ENCODE measurements at places on chromosomes 11 and 22. TPM values are rescaled to one million over a fixed set of nuclear protein-coding genes. Genes with fewer than 3 reads are reported as not detected.

DNA sequence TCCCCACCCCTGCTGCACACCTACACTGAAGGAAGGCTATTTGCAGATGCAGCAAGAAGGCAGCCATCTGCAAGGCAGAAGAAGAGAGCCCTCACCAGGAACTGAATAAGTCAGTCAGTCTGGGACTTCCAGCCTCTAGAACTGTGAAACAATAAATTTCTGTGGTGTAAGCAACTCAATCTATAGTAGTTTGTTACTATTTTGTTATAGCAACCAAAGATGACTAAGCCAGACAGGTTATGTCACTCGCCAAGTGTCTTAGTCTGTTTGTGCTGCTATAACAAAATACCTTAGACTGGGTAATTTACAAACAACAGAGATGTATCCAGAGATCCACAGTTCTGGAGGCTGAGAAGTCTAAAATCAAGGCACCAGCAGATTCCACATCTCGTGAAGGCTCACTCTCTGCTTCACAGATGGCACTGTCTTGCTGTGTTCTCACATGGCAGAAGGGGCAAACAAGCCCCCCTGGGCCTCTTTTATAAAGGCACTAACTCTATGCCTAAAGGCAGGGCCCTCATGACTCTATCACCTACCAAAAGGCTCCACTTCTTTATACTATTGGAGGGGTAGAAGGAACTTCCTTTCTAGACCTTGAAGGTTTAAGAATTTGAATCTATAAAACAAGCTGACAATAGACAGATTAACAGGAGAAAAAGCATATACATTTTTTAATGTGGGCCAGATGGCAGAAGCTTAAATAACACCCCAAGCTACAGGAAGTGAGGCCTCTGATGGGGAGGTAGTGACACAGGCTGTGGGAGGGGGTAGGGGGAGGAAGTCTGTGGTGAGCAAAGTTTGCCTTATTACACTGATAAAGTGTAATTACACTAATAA, 12.3 kb downstream of the APOL6 start:
- DNase-seq, result peak; percentile 38

DNA sequence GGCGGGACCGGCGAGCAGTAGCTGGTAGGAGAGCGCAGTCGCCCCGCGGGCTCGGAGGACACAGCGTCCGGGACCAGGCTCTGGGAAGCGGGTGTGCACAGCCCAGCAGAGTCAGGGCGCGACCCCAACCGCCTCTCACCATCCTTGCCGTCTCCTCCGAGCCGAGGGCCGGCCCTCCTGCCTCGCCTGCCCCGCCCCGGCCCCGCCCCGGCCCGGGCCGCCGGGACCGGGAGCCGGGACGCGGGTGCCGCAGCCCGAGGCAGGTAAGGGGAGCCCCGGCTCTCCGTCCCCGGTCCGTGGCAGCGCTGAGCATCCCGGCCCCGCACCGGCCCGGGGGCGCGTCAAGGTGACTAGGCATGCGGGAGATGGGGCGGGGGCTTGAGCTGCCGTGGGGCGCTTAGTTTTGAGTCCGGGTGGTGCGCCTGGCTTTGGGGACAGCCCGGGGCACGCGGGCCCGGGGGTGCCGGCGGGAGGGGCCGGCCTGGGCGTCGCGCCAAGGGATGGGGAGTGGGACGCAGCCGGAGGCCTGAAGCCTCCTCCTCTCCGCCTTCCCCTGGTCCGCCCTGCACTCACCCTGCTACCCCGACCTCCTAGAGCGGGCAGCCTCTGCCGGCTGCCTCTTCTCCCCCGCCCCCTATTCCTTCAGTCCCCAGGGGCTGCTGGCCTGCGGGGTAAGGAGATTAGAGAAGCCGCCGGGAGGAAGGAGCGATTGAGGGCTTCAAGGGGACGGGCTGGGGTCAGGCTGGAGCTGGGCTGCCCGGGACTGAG, at the start of gene ABCG4:
ABCG4 (plus strand) TSS at position 35 of the 768 bp plus-strand sequence. CDS start 914 bp downstream, outside the sequence.
- peak; percentile 49 for DNase-seq

Gene P2RX6
- 14.4 TPM for total RNA-seq

DNA sequence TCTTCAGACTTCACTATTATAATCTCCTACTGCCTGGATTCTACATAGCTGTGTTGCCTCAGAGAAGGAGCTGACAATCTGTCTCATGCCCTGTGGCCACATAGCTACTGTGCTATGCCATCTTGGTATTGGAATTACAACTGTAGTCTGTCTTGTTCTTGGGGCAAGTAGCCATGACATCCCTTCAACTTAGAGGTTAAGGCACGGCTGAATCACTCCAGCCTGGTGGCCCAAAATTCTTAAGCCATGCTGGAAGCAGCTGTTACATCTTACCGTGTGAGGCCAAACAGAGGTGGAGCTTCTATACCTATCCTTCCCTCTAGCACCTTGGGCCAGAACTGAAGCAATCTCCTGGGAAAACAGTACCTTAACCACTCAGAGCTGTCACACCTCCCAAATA, 14.8 kb downstream of the CARD18 start:
- no peak for DNase-seq

Gene APOL1
- total RNA-seq, result 6.2 TPM

Gene KRTAP5-10
- not detected for total RNA-seq

Gene CABP4
- not detected for total RNA-seq

DNA sequence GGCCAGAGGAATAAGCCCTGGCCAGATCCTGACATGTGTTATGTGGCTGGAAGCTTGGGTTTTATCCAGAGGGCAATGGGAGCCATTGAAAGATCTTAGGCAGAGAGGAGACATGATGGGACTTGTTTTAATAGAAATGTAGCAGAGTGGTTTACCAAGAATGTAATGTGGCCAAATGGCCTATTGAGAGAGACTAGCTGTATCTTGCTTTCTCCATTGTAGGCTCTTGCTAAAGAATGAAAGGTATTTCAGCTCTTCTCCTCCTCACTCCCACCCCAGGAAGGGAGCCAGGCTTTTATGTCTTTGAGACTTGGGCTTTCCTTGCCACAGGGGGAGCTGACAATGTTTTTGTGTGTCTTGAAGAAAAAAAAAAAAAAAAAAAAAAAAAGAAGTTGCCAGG, 82.3 kb downstream of the TRIM29 start:
- DNase-seq, result no peak

Gene PLEKHB1
- 8.9 TPM for total RNA-seq

Gene GNG3
- 0.23 TPM for total RNA-seq

DNA sequence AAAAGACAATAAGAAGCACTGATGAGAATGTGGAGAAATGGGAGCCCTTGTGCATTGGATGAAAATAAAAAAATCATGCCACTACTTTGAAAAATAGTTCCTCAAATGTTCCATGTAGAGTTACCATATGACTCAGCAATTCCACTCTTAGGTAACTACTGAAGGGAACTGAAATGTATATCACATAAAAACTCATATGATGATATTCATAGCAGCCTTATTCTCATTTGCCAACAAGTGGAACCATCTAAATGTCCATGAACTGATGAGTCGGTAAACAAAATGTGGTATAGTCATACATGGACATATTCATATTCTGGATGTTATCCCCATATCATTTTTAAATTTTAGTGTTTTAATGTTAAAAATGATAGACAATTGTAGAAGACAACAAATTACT, 3.5 kb downstream of the KRTAP5-9 start:
- no peak for DNase-seq

DNA sequence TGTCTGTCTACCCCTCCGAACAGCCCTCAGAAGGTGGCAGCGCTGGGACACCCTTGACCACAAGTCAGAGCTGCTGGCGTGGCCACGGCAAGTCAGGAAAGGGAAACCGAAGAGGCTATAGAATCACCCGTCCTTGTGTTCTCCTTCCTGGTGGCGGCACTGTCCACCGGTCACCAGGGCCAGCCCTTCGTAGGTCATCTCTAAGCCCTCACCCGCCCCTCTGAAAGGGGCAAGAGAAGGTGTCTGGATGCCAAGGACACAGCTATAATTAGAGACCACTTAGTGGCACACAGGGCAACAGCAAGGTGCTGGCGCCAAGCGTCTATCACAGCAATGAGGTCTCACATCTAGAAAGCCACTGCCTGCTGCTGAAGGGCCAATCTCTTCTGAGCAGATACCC, 320.9 kb downstream of the SHANK2 start:
- DNase-seq, result no peak

Gene CCDC87
- total RNA-seq, result 0.53 TPM

Gene KRTAP5-4
- total RNA-seq, result not detected

DNA sequence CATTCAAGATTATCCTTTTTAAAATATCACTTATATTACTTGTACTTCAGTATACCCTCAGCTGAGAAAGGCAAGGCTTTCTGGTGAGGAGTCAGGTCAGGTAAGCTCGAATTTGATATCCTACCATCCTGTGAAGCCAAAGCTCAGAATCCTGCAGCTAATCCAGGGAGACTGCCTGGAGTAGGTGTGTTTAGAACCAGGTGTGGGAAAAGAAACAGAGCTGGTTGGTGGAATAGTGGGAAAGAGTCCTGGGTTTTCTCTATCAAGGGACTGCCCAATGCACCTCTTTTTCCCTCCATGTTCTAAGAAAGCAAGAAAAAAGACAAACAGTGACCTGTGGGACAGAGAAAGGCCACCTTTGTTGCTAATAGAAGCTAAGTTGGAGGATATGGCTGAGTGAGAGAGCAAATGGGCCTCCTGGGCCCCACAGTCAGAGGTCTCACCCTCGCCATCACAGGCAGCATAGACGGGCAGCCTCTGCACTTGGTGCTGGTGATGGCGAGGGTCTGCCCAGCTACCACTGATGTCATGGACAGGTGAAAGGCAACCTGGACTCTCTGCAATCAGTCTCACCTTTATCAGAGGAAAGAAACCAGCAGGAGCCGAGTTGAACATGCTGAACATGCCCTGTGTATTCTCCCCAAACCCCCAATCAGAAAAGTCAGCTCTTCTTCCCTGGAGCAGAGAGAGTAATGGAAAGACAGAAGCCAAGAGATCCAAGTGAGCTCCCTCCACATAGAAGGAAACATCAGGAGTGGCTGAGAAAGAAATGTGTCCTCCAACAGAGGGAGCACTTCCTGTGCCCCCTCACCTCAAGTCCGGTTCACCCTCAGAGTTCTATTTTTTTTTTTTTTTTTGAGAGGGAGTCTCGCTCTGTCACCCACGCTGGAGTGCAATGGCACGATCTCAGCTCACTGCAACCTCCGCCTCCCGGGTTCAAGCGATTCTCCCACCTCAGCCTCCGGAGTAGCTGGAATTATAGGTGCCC, 491.3 kb downstream of the BUD13 start:
- no peak for DNase-seq

Gene CRYBB3
- total RNA-seq, result not detected

GRCh38 chr22:49768951-49769690, 58.6 kb downstream of the BRD1 start:
- DNase-seq, result no peak

GRCh38 chr11:78194490-78194889, 5.8 kb downstream of the USP35 start:
- peak; percentile 34 for DNase-seq

Gene FGF19
- 1.0 TPM for total RNA-seq

DNA sequence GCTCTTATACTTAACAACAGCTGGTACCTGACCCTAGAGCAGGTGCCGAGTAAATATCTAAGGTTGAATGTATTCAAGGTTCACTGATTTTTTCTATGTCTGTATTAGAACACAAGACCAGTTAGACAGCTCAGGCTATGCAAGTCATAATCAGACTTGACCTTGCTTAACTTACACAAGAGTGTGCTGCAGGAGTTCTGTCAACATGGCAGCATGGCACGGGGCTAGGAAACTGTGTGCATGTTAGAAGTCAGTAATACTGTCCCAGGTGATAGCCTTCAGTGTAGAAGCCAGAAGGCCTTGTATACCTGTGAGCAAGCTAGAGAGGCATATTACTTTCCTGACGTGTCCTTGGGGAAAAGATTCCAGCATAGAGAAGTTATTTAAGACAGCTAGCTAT, 253.1 kb downstream of the FAT3 start:
- peak; percentile 9 for DNase-seq

- no peak for DNase-seq
Observed at GRCh38 chr22:48669986-48670716, 1157.5 kb downstream of the BRD1 start.

- no peak for DNase-seq
Observed at GRCh38 chr22:48353116-48353947, 1474.3 kb downstream of the BRD1 start.

DNA sequence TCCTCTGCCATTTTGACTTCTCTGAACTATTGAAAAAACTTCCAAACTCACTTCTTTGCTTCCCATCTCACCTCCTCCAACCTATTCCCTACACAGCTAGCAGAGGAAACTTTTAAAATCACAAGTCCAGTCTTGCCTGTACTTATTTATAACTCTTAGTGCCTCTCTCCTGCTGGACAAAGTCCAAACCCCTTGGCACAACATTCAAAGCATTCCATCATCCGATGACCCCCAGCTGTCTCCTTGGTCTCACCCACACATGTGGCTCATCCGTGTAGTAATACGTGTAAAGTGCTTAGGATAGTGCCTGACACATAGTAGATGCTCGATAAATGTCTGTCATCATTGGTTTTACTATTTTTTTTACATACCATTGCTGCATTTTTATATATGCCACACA, 101.4 kb downstream of the PARVA start:
- DNase-seq, result no peak

Gene MS4A6E
- not detected for total RNA-seq

- peak; percentile 93 for DNase-seq
Observed at GRCh38 chr11:6468712-6469495, 4.8 kb downstream of the TRIM3 start.

Gene BTG4
- not detected for total RNA-seq

- DNase-seq, result peak; percentile 89
Observed at GRCh38 chr22:37681556-37682049, 4.5 kb upstream of the NOL12 start.

DNA sequence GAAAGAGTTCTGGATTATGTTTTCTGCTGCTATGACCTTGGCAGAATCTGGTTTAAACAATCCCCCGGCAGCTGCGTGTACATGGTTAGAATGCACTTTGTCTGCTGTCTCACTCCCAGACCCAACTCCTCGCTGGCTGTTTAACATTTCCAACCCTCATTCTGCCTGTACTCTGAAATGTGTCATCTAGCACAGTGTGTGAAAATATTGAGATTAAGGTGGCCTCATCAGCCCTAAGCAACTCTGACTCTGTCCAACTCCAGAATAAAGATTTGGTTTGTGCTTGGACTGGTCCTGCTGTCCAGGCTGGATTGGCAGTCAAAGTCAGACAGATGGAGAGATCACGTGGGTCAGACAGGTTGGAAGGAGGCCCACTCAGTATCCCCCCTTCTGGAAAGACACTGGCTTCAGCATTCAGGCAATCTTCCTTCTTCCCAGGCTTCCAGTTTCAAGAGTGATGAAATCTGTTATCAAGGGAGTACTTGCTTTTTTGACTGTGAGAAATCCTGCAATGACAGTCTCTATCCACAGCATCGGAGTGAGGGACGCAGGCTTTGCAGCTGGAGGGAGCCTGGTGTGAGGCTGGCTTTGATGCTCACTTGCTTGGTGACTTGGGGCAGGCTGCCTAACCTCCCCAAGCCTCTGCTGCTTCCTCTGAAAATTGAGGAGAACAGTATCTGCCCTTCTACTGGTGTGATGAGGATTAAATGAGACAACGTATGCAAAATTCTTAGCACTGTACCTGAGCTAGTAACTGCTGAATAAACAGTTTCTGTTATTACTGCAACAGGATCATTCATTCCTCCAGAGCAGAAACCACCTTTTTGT, 29.8 kb downstream of the ABTB2 start:
- DNase-seq, result no peak

Gene ASCL2
- total RNA-seq, result 5.6 TPM
